ENCODE measurements at places on chromosomes 5 and 9.
A peak's percentile ranks its signal among the peaks of the same experiment; 100 is the strongest.

GRCh38 chr5:15326471-15326870 lies 173.5 kb upstream of the FBXL7 start:
- DNase-seq, result no peak

GRCh38 chr5:159215886-159216285 lies 6.5 kb upstream of the RNF145 start:
- DNase-seq, result no peak

GRCh38 chr5:122781465-122781864 lies 6.6 kb downstream of the SNX2 start:
- no peak for DNase-seq

GRCh38 chr5:160467555-160468362 lies 46.1 kb downstream of the PTTG1 start:
- DNase-seq, result peak; percentile 21

DNA sequence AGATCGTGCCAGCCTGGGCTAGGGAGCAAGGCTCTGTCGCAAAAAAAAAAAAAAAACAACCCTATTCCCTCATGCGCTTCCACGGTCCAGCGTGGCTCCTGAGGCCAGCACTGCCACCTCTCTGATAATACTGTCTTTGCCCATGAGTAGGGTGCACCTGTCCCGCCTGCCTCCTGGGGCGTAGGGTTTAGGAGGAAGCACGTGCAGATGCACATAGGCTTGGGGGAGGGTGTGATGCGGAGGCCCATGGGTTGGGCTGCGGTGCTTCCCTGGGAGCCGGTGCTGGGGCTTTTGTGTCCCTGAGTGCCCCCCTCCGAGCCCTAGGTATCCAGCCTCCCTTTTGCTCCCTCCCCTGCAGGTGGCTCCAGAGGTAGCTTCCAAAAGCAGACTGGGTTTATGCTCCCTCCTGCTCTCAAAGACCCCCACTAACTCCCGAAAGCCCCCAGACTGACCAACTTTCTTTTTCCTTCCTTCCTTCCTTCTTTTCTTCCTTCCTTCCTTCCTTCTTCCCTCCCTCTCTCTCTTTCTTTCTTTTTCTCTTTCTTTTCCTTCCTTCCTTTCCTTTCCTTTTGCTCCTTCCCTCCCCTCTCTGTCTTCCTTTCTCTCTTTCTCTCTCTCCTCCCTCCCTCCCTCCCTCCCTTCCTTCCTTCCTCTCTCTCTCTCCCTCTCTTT lies 12.8 kb downstream of the FGFR4 start:
- DNase-seq, result no peak

DNA sequence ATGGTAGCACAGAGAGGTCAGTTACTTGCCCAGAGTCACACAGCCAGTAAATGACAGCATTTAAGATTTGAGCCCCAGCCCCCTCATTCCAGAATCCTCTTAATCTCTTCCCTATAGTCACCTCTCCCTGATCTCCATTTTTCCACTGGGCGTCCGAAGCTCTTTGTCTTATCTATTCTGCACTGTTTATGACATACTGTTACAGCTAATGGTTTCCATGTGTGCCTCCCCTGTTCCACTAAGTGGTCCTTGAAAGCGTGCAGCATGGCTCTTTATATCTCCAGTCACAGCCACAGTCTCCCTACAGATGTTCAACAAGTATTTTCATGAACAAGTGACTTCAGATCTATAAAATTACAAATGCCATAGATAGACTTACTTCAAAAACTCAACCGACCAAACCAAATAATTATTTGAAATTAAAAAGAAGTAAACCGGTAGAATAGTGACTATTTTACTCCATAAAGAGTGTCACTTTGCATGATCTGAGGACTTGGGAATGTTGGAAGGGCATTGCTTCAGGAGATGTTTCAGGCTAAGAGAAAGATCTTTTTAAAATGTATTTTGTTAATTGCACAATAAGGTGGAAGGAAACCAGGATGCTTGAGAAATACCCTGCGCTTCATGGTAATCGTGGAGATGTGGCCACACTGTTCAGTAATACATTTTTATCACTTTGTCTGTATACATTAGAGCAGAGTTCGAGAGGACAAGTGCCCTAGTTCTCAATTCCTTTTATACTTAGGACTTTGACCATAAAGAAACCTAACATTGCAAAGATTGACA lies 237.2 kb downstream of the FBXL7 start:
- no peak for DNase-seq

DNA sequence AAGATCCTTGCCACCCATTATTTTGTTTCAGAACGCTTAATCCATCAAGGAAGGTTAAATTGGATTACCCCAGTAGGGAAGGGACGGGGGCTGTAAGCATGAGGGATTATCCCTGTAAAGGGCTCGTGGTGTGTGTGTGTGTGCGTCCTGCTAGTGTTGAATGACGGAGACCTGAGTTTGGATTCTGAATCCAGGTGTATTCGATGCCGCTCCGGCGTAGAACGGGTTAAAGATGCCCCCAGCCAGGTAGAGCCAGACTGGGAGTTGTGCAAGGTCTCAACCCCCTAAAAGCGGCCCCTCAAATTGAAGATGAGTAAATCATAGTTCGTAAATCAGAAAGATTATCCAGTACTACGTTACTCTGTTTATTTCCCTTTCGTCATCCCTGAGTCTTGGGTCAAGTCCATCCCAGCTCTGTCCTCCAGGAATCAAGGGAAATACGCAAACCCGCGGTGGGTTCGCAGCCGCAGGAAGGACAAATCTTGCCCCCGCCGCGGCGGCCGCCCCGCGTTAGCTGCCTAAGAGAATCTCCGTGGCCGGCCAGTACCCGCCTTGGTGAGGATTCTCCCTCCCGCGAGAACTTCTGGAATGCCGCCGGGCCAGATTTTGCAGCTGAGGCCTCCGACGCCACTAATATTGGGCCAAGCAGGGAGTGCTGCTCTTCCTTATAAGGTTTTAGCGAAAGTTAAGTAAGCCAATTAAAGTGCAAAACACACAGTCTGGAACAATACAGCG lies 586 bp upstream of the MTAP start:
- peak; percentile 74 for DNase-seq

DNA sequence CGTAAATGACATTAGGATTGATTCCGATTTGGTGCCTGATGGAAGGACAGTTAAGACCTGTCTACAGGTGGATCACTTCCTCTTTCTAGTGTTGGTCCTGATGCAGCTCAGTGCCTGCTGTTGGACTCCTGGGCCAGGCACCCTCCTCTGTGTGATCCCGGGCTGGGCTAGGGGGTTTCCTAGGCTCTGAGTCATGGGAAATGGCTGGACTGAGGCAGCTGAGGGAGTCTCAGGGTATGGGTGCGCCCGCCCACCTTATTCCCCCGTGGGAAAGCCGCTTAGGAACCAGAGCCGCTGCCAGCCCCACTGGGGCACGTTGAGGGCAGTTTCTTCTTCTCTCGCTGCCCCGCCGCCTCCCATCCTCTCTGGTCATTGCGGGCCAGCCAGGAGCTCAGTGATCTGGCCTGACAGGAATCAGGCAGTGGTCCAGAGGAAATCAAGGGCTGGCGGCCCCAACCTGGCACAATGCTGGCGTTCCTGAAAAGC lies 12.9 kb downstream of the TCF7 start:
- DNase-seq, result no peak

DNA sequence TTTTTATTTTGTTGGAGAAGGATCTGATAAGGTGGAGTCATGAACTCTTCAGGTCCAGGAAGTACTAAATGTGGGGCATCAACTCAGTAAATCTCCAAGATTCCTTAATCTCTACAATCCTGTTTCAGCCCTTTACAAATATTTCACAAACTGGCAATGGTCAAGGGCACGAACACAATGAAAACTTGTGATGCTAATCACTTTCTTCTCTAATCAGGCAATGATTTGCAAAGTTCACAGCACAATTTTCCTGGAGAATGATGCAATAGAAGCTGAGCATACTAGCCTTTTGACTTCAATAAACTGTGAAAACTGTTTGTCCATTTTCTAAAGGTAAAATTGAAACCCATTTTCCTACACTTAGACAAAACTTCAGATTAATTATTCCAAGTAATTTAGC lies 16.9 kb downstream of the GDF9 start:
- no peak for DNase-seq

DNA sequence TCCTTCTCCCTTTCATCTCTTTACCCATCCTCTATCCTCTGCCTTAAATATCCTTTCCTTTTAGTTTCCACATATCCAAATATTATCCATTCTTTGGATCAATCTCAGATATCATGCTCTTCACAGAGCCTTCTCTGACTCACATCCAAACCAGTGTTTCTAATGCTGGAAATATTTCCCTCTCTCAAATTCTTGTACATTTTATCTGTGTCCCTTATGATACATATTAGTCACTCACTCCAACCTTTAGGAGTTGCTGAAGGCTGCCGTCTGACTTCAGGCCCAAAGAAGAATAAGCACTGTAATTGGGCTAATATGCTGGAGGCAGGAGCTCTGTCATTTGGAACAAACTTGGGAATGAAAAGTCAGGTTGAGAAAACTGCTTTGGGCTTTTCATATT lies 156.4 kb upstream of the RUSC2 start:
- no peak for DNase-seq

DNA sequence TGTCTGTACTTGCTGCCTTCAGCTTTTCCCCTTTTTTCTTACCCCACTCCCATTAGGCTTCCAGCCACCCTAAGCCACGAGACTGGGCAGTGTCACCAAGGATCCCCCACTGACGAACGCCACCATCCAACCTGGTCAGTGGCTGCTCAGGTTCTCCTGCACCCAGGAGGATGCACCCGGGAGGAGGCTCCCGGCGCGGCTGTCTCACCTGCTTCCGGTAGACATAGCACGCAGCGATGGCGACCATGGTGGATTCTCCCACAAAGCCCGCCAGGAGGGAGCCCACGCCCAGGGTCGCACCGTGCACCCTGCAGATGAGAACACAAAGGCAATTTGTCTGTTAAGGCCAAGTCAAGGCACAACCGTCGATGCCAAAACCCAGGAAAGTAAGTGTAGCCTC lies 48.1 kb downstream of the OTULIN start:
- no peak for DNase-seq

- DNase-seq, result no peak
These were observed 73.3 kb upstream of the PHF24 start for GRCh38 chr9:34884747-34885189.

- no peak for DNase-seq
These were observed 44.8 kb upstream of the ALDOB start for GRCh38 chr9:101480386-101480785.

DNA sequence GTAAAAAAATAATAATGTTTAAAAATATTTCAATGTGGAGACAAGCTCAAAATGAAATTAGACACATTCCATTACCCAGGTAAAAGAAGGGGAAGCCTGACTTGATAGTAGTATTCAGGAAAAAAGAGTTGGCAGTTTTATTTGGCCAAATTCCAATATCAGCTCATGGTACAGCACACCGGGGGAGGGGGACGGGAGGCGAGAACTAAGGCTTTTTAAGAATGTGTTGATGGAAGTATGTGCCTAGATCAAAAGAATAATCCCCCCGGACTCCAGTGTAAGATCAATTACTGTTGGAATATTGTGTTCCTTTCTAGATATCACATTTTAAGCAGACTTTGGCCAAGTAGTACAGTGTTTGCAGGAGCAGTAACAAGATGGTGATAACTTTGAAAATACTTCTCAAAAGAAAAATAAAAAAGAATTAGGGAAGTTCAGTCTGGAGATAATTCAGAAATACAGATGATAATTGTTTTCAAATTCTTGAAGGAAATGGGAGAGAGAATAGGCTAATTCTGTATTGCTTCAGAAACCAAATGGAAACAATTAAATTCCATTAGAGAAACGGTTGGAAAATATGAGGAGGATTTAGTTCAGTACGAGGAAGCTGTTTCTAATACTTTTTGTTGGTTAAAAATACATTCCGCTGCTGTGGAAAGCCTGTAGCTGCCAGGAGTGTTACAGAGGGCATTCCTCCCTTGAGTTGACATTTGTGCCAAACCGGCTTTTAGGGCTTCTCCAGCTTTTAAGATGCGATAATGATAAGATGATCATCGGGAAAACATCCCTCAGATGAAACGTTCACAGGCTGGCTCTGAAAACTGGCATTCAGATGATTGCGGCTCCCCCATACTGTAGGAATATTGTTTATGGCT lies 98.1 kb upstream of the ERBIN start:
- DNase-seq, result no peak

GRCh38 chr5:55856516-55857246 lies 5.5 kb downstream of the IL31RA start:
- DNase-seq, result no peak

- DNase-seq, result no peak
These were observed 66.2 kb downstream of the PDE6A start for GRCh38 chr5:149878371-149878770.

DNA sequence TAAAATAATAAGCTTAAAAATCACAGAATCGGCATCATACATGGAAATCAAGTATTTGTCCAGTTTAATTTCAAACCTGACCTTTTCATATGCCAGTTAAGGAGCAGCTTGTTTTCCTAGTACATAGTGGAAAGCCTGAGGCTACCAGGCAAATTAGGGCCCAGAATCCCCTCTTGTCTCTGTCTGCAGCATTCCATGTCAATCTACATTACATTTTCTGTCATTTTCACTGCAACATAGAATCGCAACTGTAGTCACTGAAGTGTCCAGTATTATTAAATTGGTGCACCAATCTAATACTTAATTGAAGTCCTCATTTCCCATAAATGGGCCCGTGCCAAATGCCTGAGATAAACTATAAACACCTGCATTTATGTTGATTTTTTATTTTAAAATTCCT lies 1352.2 kb upstream of the ACO1 start:
- DNase-seq, result no peak

- DNase-seq, result no peak
These were observed 66.5 kb upstream of the STC2 start for GRCh38 chr5:173394701-173395100.

DNA sequence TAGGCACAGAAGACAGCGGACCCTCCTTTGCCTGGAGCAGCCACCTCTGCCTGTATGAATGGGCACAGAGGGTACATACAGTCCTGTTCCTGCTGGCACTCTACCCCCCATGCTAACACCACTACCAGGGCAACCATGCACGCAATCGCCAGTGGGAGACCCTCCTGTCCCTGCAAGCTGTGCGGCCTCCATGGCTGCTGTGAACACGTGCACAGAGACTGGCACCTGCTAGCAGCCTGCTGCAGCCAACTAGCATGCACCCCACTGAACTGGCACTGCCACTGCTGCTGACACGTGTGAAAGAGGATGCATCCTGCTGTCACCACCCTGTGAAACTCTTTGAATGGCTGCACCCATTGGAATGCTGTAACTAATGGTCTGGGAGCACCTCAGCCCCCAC lies 885.2 kb upstream of the ARRDC3 start:
- DNase-seq, result no peak

GRCh38 chr5:168404365-168404764 lies 81.9 kb upstream of the RARS1 start:
- DNase-seq, result no peak

GRCh38 chr9:135100725-135101410 lies 13.4 kb downstream of the OLFM1 start:
- no peak for DNase-seq
